Right ventricle myocardium inferior (tissue), 1 donor: ENCODE measurements at places on chromosomes 2 and 18. TPM values are rescaled to one million over a fixed set of nuclear protein-coding genes. Genes with fewer than 3 reads are reported as not detected.

The POU3F3 gene
- total RNA-seq, result not detected

The CTAGE1 gene
- not detected for total RNA-seq

The PRKAG3 gene
- total RNA-seq, result not detected

The HIBCH gene
- total RNA-seq, result 21.2 TPM

The UGT1A5 gene
- total RNA-seq, result not detected

The ALPP gene
- not detected for total RNA-seq

The RGPD5 gene
- 30.5 TPM for total RNA-seq

The HOXD13 gene
- not detected for total RNA-seq

The ZBTB7C gene
- total RNA-seq, result 3.2 TPM

The ACADL gene
- total RNA-seq, result 0.76 TPM

The GYPC gene
- 121 TPM for total RNA-seq

The TP53I3 gene
- total RNA-seq, result 17.2 TPM

The C2orf92 gene
- 1.1 TPM for total RNA-seq

The DSG4 gene
- not detected for total RNA-seq

The TRIM43 gene
- total RNA-seq, result not detected

DNA sequence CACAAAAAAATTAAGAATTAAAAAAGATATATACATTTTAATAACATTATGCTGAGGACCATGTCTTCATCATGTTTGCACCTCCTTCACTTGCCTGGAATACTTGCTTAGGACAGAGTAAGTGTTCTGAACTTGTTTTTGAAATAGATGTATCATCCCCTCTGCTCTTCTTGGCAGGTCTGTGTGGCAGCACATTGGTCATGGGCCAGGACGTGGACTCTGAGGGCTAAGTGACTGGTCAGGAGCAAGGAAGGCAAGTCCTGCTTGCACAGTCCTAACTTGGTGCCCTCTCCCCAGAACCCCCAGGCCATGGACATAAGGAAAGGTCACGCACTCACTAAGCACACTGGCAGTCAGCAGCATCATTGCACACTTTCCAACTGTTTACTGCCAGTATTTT lies 95.8 kb downstream of the PTPRM start:
- no peak for DNase-seq

- no peak for DNase-seq
Measured at GRCh38 chr18:70365361-70365760, 76.5 kb downstream of the SOCS6 start.

GRCh38 chr18:14086458-14087231 lies 45.6 kb downstream of the ZNF519 start:
- DNase-seq, result no peak

- no peak for DNase-seq
Measured at GRCh38 chr2:197673606-197674005, 1.8 kb downstream of the RFTN2 start.

DNA sequence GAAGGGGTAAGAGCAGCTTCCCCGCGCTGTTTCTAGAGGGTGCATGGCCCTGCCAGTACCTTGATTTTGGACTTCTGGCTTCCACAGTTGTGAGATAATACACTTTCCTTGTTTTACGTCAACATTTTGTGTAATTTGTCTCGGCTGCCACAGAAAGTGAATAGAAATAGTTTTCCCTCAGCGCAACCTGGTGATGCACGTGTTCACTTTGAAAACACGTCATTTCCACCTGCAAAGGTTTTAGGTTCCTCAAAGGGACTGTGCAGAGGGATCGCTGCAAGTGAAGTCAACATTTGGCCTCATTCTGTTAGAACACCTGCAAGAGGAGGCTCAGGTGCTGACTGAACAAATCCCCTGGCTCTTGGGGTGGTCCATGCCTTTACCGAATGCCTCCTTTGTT lies 71.7 kb downstream of the LONRF2 start:
- DNase-seq, result no peak

- DNase-seq, result no peak
Measured at GRCh38 chr2:84846741-84847142, 34.1 kb downstream of the TRABD2A start.

DNA sequence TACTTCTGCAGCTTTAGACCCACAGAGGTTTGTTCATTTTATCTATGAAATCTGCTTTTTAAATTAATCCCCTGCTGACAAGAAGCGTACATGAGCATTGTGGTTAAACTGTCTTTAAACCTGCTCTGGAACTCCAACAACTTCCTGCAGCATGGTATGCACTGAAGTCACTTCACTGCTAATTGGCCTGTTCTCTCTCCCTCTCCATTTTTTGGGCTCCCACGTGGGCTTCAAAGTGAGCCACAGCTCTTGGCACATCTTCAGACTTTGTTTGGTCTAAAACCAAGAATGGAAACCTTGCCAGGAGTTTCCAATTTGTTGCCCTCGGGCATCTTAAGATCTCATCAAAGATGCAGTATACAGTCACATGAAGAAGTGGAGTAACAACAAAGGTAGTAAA lies 311.4 kb downstream of the LRRTM1 start:
- DNase-seq, result no peak

- DNase-seq, result no peak
Measured at GRCh38 chr2:215826376-215826775, 187.0 kb downstream of the MREG start.

DNA sequence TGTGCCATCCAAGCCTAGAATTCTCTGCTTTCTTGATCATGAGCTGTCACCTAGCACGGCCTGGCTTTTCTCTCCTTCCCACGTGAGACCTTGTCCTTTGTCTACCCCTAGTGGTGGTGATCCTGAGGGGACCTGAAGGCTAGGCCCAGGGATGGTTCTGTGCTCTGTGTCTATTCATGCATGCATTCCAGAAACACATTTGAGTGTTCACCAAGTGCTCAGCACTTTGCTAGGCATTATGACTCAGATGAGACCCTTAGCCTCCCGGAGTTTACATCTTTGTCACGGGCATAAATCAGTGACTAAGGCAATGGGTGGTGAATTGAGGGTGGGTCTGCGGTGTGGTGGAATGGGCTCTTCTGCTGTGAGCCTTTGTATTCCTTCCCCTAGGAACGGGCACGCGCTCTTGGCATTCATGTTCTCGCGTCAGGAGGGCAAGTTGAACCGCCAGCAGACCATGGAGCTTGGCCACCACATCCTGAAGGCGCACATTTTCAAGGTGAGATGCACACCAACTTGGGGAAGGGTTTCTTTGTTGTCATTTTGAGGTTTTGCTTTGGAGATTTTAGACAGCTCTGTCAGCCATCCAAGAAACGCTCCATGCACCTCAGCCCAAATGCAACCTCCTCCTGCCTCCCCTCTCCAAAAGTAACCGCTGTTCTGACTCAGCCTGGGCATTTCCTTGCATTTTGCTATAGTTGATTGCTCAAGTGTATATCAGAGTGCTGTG lies 100.9 kb downstream of the WDSUB1 start:
- no peak for DNase-seq

DNA sequence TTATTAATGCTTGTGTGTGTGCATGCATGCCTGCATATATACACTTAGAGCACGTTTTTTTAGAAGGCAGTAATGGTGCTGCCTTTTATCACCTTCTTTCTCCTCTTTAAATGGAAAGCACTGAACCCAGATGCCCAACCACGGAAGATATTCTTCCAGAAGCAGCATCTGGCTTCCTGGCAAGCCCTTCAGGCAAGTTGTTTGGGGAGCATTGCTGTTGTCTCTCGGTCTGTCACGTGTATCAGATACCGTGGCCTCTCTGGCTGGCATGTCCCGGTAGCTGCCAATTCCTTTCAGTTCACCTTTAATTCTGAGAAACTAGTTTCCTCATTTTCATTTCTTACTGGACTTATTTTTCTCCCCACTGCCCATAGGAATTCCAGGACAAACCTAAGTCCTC lies 587.8 kb downstream of the ARHGAP15 start:
- DNase-seq, result no peak

- DNase-seq, result no peak
Measured at GRCh38 chr2:239472235-239472775, 71.5 kb upstream of the HDAC4 start.

DNA sequence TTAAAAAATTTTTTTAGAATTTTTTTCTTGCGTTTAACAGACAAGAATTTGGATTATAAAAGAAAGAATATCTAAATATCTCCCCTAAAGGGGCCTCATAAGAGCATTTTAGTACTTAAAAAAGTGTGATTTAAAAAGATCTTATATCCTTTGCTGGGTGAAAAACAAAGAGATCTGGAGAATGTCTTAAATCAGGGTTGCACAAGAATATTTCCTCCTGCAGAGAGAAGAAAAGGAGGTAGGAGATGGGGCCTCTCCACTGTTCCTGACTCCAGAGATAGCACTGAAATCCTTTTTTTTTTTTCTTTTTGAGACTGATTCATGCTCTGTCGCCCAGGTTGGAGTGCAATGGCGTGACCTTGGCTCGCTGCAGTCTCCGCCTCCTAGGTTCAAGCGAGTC lies 68.5 kb upstream of the OSR1 start:
- DNase-seq, result no peak

DNA sequence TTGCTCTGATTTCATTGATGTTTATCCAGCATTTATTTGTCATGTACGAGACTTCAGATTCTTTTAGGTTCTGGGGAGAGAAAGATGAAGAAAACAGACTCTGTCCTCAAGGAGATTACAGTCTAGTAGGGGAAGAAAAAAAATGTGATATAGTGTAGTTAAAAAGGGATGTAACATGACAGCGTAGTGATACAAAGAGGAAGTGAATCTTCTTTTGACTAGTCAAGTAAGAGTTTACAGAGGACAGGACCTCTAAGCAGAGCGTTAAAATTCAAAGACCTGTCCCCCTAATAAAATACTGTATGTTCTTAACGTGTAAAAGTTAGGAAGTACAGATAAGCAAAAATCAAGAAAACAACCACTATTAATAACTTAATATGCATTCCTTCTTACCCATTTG lies 47.7 kb downstream of the NCOA1 start:
- no peak for DNase-seq

- no peak for DNase-seq
Measured at GRCh38 chr2:234493796-234494195, 3.1 kb downstream of the ARL4C start.

DNA sequence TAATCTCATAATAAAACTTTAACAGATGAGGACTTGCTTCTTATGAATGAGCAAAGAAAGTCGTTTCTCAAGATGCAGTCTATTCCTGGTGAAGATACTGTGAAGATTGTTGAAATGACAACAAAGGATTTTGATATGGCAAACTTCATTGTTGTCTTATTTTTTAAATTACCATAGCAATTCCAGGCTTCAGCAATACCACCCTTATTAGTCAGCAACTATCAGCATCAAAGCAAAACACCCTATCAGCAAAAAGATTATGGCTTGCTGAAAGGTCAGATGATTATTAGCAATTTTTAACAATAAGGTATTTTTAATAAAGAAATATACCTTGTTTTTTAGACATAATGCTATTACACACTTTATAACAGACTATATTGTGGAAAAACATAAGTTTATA lies 88.3 kb downstream of the COL5A2 start:
- DNase-seq, result no peak

- no peak for DNase-seq
Measured at GRCh38 chr18:23570912-23571504, 15.3 kb downstream of the NPC1 start.

DNA sequence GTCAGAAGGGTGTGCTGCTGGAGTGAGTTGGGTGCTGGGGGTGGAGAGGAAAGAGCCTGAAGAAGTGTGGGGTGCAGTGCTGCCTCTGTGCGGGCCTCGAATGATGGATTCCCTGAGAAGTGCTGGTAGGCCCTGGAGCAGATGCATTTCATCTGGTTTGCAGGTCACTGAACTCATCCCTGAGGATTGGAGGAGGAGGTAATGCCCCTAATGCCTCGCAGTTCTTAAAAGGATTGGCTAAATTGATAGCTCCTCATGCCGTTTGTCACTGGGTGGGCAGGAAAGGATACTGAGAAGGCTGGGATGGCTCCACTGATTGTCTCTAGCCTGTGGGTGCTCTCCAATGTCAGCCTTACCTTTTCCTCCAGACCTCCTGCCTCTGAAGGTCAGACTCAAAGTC lies 74.1 kb downstream of the CTIF start:
- no peak for DNase-seq

DNA sequence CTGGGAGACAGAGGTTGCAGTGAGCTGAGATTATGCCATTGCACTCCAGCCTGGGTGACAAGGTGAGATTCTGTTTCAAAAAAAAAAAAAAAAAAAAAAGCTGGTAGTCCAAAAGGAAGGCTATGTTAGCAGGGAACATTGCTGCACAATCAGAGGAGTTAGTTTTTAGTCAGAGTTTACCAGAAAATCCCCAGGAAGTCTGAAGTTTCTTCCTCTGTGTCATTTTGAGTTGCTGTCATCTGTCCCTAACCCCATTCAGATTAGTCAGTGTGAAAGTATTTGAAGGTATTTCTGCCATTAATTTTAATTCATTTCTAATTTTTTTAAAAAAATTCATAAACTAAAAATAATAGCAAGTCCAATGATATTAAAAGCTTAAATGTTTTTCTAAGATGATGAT lies 33.5 kb upstream of the CERS6 start:
- no peak for DNase-seq

- no peak for DNase-seq
Measured at GRCh38 chr18:22332590-22332989, 85.1 kb downstream of the CTAGE1 start.

DNA sequence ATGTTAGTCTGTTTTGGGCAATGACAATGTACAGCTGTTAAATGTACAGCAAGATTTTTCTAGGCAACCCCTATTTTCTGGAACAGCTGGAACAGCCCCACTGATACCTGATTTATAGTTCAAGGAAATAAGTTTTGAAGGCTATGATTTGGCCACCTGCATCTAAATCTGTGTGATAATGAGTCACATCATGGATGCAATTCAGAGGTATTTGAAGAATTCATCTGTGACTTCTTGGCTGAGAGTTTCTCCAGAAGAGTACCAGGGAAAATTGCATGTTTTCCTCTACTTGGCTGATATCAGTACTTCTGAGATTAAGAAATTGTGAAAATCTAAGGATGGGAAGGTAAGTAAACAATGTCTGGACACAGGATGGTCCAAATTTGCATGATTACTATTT lies 40.7 kb upstream of the NT5C1B start:
- no peak for DNase-seq

DNA sequence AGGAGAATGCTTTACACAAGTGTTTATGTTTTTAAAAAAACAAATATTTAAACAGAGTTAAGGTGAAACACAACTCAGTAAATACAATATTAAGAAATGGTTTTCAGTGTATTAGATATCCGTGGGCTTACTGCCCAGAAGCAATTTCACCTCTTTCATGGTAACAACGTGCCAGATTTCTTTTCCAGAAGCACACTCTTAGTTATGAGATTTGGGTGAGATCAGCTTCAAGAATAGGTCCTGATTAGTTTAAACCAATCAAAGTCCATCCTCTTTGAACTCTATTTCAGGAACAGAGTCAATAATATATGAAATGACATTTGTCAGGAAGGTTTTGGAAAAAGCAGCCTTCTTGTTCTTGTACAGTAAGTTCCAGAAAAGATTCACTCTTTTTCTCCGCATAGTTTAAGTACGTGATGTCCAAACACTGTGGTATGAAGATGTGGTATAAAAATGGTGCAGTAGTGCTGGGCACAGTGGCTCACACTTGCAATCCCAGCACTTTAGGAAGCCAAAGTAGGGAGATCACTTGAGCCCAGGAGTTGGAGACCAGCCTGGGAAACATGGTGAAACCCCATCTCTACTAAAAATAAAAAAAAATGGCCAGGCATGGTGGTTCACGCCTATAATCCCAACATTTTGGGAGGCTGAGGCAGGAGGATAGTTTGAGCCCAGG lies 14.7 kb downstream of the USP34 start:
- no peak for DNase-seq
